ENCODE measurements at places on chromosomes 1 and 21. TPM values are rescaled to one million over a fixed set of nuclear protein-coding genes. Genes with fewer than 3 reads are reported as not detected.
A peak's percentile ranks its signal among the peaks of the same experiment; 100 is the strongest.

DNA sequence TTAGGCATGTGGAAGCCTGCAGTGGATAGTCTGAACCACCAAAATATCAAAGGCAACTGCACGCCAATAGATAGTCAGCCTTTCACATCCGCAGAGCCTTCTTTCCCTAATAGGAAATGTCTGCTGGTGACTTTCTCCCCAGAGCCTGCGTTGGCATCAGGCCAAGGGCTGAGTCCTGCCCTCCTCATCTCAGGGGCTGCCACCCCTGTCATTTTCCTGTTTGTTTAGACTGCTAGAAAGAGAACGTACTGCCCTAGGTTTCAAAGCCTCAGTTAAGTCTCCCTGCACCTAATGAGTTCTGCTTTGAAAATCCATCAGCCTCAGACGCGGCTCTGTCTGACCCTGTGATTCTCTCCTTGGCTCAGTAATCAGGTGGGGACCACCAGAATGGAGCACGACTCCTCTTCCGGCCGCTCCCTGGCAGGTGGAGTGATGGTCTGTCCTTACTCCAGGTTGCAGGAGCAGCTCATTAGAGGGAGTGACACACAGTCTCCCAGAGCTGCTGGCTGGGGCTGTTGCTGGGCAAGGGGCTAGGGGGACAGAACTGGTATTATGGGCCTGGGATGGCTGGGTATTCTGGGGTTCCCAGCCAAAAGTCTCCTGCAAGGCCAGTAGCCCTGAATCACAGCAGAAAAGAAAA, 27.3 kb downstream of the STUM start:
- DNase-seq: no peak

- no peak for DNase-seq
Observed at GRCh38 chr1:112515311-112516009, 6.7 kb downstream of the WNT2B start.

UMODL1 gene
- not detected for polyA plus RNA-seq

ARID1A gene
- 15.9 TPM for polyA plus RNA-seq

GRCh38 chr1:171188388-171189266, 3.5 kb downstream of the FMO2 start:
- DNase-seq: peak; percentile 21

DNA sequence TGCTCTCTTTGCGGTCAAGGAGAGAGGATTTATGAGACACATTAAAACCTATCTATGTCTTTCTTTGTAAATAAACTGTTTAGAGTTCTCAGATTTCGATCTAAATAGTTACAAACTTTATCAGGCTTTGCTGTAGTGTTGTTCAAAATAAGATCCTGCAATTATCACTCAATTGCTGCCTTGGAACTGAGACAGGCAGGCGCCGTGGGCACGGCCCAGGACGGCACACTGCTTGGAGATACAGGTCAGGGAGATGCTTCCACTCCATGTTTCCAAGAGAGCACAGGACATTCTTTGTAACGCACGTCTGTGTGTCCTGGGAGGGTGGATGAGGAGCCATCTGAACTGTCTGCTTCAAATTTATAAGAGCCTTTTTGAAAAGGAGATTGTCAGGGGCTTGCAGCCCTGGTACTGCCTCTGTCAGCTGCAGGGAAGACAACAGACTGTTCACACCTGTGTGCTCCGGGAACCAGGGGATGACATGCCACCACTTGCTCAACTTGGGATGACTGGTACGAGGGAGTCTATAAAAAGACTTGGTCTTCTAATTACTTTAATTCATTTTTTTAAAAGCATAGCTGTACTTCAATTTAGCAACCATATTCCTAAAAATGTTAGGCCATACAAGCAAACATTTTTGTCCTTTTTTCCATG, 472.9 kb upstream of the RUNX1 start:
- DNase-seq: no peak

All from naive B cell (primary cell).